ENCODE measurements at places on chromosomes 1 and 21. TPM values are rescaled to one million over a fixed set of nuclear protein-coding genes. Genes with fewer than 3 reads are reported as not detected.

- H3K27ac ChIP-seq = no peak overlapping the region
- H3K4me1 ChIP-seq = peaks cover 20% of the 10 kb centered on the region
- no peaks in the 10 kb centered on the region for H3K27me3 ChIP-seq
- DNase-seq = no peak
- H3K4me3 ChIP-seq = no peak overlapping the region
Observed at GRCh38 chr1:180962178-180962577, 49.5 kb downstream of the KIAA1614 start.

DNA sequence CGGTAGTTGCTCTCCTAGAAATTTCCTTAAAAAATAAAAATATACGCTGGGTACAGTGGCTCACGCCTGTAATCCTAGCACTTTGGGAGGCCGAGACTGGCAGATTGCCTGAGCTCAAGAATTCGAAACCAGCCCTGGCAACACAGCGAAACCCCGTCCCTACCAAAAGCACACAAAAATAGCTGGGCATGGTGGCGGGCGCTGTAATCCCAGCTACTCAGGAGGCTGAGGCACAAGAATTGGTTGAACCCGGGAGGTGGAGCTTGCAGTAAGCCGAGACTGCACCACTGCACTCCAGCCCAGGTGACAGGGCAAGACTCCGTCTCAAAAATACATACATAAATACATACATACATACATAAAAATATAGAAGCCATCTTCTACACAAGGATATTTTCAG lies 262.8 kb downstream of the AKT3 start:
- no peak for DNase-seq
- no peak overlapping the region for H3K4me3 ChIP-seq
- no peaks in the 10 kb centered on the region for H3K4me1 ChIP-seq
- no peaks in the 10 kb centered on the region for H3K27me3 ChIP-seq
- H3K36me3 ChIP-seq = no peaks in the 10 kb centered on the region

The SLC30A2 gene
- total RNA-seq = not detected

The CELA2A gene
- total RNA-seq = not detected

The OR2L13 gene
- total RNA-seq = not detected

The DNAJC8 gene
- 45.0 TPM for total RNA-seq
